ENCODE measurements at places on chromosomes 5 and 9.

- no peak for DNase-seq
These were observed 8.4 kb upstream of the FAM81B start for GRCh38 chr5:95382801-95383200.

DNA sequence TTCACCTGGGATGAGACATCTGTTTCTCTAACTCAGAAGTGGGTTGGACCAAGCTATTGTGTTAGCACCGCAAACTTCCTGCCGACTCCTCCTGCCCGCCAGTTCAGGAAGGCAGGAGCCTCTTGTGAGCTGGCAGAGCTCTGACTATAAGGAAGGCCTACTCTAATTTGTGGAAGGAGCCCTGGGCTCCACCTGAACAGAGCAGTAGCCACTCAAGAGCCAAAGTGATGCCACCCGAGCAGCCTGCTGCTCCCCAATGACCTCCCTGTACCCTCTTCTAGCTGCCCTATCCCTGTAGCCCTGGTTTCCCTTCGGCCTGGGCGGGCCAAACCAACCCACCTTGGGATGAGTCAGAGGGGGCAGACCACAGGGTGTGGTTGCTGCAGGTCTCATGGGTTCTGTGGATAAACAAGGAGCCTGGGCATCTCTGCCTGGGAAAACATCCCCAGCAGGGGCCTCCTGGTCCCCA lies 81.6 kb downstream of the PSD2 start:
- DNase-seq, result no peak

- DNase-seq, result no peak
These were observed 843 bp downstream of the BSPRY start for GRCh38 chr9:113350107-113350661.

DNA sequence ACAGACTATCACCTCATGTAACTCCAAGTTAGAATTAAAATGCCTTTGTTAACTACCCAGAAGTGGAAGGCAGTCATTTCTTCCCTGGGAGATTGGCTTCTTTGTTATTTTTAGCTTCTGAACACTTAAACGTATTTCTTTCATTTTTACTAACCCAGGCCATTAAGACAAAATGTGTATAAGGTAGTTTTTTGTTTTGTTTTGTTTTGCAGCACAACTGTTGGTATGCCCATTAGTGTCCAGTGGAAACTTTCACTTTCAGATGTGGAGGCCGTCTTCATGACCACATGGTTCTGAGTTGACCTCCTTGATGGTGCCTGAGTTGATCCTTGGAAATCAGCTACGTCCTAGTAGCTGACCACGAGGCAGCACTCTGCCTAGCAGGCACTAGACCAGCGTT lies 264.6 kb upstream of the ZNF608 start:
- DNase-seq, result no peak

DNA sequence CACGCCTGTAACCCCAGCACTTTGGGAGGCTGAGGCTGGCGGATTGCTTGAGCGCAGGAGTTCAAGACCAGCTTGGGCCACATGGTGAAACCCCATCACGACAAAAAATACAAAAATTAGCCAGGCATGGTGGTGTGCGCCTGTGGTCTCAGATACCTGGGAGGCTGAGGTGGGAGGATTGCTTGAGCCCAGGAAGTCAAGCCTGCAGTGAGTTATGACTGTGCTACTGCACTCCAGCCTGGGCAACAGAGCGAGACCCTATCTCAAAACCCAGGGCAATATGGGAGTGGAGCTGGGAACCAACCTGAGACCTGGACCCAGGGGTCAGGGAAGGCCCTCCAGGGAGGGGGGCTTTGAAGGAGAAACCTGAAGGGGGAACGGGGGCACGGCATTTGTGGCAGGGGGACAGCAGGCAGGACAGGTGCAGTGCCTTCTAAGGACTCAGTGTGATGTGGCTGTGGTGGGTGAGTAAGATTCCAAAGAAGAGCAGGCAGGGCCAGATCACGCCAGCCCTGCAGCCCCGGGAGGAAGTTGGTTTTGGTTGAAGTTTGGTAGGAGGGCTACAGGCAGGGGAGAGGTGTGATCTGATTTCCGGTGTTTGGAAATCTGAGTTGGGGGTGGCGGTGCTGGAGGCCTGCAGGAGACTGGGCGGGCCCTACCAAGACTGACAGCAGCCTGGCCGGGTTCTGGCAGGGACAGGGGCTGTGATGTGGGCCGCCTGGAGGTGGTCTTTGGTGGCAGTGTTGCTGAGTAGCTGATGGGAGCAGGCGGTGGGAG lies 46.2 kb downstream of the NTNG2 start:
- DNase-seq, result no peak

DNA sequence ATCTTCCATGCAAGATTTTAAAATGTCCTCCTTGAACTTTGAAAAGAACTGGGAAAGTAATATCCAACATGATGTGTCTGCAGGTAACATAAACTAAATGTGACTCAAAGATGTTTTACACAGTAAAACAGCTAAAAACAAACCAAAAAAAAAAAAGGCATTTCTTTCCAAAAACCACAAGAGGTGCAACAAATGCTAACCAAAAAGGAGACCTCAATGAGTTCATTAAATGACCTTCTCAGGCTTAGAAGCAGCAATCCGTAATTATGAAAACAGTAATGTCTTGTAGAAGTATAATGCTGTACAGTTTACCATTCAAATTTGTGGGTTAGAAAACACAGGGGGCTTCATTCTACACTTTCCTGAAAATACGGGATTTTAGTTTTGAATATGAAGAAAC lies 2.5 kb downstream of the RNF145 start:
- DNase-seq, result no peak

Data from substantia nigra (tissue), 51 donors.